ENCODE measurements at places on chromosomes 2 and 18.

DNA sequence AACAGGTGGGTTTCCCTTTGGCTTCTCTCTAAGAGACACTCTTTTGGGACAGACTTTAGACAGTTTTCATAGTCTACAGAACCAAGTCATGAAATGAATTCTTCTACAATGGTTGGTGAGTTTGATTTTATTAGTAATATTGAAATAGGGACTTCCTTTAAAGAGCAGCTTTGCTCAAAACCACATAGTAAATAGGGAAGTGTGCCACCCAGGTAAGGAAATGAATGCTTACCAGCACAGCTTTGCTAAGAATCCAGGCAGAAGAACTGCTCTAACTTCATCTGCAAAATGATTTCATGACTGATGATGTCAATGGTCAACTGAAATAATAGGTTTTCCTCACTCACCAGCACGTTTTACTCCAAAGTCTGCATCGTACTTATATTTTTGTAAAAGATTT is 89.2 kb downstream of the NYAP2 start:
- no peak for DNase-seq

DNA sequence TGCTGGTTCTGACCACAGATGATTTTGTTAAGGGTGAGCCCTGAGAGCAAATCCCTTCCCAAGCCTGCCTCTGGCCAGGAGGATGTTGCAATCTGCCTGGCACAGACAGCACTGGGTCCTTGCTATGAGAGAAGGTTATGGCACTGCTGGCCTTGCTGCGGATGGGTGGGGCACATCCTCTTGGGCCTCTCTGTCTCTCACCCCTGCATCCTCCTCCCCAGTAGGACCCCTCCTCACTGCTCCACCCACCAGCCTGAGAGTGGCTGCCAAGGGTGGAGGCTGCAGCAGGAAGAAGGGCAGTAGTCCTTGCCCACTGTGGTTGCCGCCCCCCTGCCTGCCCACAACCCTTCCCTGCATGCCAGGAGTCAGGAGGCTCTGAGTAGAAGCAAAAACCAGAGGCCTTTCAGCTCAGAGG is 180.9 kb downstream of the ZBTB7C start:
- no peak for DNase-seq

GRCh38 chr2:201970786-201971108 is 62.9 kb upstream of the FZD7 start:
- DNase-seq: no peak

- no peak for DNase-seq
Measured at GRCh38 chr2:20220806-20221554, 4.0 kb downstream of the SDC1 start.

DNA sequence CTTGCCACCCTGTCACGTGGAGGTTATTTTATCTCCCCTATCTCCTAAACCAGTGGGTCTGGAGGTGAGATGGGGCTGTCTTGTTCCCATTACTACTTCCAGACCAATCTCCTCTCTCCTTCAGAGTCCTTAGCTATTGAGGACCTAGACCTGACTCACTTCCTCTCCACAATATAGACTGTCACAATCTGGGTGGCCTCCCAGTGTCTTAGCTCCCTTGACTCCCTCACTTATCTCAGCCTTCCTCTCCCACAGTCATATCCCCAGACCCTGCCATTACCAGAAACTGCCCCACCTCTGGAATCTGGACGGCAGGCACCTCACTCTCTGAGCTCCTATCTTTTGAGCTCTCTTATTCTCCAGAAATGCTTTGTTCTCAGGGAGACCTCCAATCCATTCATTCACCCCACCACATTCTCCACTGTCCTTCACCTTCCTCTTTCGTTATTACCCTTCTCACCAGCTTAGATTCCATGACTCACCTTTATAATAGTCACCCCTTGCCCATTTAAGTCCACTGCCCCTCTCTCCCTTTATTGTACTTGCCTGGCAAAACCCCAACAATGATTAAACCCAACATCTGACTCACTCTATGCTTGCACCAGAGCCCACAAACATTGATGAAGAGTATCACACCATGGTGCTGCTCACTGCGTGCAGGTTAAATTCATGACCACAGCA is 23.3 kb upstream of the SIX3 start:
- no peak for DNase-seq

GRCh38 chr2:164000176-164000575 is 264.4 kb upstream of the FIGN start:
- no peak for DNase-seq

DNA sequence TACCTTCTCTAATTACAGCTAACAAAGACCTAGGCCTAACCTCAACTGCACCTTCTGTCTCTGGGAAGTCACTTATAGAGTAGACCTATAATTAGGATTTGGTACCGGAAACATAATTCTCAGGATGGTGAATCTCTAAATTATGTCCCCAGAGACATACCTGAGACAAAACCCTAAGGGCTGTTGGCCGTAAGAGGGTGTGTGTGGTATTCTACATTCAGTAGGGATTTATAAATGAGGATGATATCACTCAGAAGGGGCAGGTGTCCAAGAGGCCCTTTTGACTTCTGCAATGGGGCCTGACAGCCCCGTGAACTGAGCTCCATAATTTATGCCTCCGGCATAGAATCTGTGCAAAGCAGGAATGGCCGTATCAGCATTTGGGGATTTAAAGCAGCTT is 13.5 kb upstream of the DARS1 start:
- no peak for DNase-seq

- no peak for DNase-seq
Measured at GRCh38 chr2:39093218-39093898, 27.5 kb downstream of the SOS1 start.

DNA sequence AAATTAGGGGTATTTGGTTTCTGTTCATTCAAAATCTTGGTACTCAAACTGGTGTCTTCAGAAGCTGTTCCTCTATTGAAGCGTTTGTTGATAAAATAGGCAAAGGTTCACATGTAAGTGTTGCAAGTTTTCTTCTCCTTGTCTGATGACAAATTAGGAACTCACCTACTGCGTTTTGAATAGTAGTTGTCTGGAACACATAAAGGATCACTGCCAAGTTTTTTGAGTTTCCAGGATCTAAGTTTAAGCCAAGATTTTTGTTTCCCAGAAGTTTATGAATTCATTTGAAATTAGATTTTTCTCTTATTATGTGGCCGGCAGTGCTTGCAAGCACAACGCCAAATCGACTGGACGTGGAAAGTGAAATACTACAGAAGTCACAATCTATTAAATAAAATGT is 85.4 kb downstream of the ARHGEF33 start:
- DNase-seq: no peak

- no peak for DNase-seq
Measured at GRCh38 chr2:230910546-230911177, 14.4 kb downstream of the GPR55 start.

- no peak for DNase-seq
Measured at GRCh38 chr2:2890901-2891300, 486.7 kb downstream of the EIPR1 start.

DNA sequence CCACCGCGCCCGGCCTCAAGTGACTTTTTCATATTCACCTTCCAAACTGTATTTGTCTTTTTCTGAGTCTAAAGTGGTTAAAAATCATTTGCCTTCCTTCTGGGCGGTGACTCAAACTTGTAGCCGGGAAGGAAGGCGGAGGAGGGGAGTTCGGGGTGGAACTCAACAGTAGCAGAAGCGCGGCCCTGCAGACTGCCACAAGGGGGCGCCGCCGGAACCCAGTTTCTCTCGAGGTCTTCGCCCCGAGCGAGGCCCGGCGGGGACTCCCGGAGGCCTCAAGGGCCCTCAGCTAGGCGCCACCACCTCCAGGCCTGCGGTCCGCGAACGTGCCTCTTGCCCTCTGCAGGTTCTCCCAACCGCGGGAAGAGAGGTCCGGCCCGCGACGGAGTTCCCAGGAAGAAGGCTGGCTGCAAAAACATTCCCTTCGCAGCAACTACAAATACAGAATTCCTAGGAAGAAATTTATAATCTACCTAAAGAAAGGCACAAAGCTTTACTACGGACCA is 16.8 kb upstream of the ITM2C start:
- DNase-seq: no peak

DNA sequence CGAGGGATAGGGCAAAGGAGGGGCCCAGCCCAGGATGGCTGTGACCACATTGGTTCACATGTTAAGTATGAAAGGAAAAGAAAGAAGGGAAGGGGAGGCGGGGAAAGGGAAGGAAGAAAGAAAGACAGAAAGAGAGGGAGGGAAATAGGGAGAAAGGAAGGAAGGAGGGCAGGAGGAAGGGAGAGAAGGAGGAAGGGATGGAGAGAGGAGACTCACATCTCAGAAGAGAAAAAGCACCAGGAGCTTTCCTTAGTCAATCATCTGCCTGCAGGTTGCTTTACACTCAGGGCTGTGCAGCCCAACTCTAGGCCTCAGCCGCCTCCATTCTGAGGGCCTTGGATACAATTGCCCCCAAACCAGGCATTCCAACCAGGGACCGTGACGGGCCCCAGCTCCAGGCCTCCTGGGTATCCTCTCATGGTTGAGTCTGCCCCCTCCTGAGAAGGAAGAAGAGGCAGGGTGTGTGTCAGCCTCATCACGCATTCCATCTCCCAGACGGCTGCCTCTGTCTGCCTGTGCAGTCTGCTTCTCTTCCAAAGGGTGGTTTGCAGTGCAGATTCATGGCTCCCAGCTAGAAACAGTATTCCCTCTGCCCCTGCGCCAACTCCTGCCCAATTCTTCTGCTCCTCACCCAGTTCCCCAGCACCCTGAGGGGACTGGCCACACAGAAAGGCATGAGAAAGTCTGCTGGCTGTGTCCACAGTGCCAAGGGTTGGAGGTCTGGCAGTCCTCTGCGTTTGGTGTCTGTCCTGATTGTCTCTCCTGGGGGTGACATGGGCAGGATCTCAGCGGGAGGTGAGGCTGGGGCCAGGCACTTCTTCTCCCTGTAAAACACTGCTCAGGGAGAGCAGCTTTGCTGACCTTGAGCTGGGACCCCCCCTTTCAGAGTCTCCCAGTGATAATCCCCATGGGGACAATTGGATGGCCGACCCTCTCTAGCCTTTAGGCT is 163.3 kb downstream of the SMAD7 start:
- DNase-seq: no peak

DNA sequence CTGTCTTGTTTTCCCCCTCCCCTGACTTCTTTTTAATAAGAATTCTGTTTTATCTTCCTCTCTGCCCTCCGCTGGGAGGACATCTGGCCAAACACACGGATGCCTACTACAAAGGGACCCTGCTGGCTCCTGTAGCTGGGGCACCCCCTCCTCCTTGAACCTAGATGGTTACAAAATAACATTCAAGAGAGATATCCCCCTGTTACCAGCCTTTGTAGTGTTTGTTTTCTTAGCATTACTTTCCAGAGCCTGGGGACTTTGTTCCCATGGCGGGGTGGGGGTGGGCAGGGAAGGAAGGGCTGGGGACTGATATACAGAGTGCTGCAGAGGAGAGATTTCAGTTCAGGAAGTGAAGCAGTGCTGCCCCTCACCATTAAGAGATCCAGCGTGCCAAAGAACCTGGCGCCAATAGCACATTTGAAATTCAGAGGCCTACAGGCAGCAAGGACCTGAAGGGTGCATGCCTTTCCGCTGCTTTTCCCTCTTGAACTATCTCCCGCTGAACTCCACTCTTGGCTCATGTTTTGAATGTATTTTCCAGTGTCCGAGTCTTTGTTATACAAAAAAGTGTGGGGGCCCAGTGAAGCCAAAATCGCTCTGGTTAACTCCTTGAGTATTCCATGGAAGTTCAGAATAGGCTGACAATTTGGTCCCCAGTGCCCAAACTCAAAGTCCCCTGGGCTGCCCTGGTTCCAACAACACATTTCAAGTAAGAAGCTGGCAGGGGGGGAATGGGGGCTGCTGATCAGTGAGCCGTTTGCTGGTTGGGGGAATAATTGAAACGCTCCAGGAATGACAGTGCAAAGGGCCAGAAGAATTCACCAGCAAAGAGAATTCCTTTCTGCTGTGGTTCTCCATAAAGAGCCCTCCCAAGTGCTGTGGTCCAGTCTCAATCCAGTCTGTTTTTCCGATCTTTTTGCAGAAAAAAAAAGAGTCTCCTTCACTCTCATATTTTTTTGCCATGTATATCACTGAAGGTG is 94.8 kb upstream of the THOC1 start:
- no peak for DNase-seq

DNA sequence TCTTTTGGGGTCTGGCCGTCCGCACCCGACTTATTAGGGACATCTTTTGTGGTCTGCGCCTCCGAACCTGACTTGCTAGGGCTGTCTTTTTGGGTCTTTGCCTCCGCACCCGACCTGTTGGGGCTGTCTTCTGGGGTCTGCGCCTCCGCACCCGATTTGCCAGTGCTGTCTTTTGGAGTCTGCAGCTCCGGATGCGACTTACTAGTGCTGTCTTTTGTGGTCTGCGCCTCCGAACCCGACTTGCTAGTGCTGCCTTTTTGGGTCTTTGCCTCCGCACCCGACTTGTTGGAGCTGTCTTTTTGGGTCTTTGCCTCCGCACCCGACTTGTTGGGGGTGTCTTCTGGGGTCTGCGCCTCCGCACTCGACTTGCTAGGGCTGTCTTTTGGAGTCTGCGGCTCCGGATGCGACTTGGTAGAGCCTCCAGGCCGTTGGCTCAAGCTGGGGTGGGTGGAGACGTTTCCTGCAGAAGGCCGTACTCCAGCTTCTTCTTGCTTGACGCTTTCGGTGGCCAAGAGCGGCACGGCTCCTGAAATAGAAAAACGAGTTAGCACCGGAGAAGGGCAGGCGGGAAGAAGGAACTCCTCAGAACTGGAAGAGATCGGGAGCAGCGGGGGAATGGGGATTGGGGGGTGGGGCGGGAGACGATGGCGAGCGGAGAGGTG is 498 bp downstream of the TGOLN2 start:
- DNase-seq: no peak

DNA sequence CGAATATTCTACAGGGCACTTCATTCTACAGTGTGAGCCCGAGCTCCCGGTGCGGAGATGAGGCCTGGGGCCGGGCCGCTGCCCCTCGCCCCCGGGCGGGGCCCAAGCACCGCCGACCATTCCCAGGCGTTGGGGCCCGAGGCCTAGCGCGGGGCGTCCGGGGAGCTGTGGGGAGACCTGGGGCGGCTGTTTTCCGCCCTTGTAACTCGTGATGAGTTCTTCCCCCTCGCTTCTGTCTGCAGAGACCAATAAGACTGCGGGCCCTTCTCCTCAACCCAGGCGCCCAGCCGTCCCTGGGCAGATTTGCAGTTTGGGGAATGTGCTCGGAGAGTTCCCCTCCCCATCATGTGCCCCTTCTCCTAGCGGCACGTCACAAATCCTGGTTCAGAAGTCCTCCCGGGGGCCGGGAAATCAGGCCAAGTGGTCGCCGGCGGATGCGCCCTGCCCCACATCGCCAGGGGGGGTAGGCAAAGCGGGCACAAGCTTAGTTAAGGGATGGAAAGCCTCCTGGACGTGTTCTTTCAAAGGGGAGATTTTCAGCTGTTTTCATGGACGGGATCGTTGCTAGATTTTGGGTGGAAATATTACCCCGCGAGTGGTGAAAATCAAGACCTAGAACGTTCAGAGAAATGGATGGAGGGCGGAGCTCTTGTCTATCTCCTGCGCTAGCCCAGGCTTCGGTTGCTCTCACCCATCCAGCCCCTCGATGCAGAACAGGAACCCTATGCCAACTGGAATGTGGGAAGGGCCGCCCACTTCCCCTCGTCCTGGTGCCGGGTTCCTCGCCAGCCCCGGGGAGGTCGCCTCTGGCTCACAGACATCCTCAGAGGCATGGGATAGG is 18.8 kb upstream of the HAAO start:
- DNase-seq: peak; percentile 49

DNA sequence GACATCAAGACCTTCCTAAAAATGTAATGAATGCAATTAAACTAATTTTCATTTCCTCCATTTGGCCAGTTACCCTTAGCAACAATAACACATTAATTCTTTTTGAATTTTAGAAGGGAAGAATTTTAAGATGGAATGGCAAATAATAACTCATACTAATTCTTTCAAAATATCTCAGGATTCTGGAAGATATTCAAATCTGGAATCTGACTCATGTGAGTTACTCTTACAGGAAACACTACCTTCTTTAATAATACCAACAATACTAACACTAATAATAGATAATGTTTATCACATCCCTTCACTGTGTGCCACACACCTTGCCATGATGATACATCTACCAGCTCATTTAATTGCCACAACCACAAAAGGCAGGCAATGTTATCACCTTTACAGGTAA is 46.4 kb downstream of the ZNF521 start:
- DNase-seq: no peak

All from nucleus accumbens (tissue), 56 donors.